Neural progenitor cell (in vitro differentiated cells): ENCODE measurements at places on chromosomes 16 and 17.

DNA sequence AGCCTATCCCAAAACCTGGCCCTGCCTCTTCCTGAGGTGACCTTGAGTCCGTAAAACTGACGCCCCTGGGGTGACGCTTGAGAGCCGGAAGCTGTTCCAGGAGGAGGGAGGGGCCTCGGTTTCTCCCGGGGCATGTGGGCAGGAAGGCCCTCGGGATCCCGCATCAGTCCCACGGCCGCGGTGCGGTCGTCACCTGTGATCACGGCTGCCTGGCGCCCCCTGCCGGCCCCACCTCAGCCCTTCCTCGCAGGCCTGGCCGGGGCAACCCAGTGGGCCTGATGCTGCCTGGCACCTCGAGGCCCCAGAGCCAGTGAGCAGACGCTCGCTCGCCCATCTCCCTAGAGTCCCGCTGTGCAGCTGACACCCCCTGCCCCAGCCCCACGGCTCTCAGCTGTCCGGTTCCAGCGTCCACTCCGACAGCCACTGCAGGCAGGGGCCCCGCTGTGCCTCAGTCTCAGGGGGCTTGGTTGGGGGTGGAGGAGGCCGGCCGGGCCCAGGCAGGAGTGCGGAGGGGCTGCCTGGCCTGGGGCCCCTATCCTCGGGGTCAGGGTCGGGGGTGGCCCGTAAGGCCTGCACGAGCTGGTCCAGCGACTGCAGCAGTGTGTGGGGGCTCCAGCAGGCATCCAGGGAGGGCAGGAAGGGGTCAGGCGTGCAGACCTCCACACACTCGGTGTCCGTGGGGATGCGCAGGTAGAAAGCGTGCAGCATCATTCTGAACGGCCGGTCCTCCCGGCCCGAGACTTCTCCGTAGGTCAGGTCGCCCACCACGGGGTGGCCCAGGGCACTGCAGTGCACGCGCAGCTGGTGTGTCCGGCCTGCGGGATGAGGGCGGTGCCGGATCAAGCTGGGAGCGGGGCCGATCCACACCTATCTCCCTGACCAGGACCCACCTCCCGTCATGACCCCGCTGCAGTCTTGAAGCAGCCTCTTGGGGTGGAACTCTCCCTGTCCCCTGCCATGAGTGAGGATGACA, 2.3 kb downstream of the RPUSD1 start:
- peak; percentile 89 for DNase-seq

GRCh38 chr16:12695454-12695853, 108.2 kb downstream of the CPPED1 start:
- DNase-seq: no peak

DNA sequence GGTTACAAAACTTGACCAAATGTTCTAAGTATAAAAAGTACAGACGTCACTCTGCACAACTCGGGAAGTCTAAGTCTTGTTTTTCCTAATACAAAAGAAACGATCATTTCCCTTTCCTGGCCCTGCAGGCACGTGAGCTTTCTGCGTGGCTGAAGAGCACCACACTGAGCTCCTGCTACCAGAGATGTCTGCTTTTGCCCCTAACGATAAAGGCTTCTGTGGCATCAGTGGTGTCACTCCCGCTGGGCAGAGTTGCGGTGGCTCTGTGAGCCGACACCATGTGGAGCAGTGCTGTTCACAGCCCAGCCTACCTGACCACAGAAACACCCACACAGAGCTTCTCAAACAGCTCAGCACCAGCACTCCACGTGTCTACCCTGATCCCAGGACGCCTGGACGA, 20.5 kb downstream of the EMC8 start:
- DNase-seq: no peak

GRCh38 chr16:29662000-29662728, 883 bp upstream of the SPN start:
- DNase-seq: no peak

GRCh38 chr16:87086575-87086974, 230.6 kb downstream of the C16orf95 start:
- DNase-seq: no peak

DNA sequence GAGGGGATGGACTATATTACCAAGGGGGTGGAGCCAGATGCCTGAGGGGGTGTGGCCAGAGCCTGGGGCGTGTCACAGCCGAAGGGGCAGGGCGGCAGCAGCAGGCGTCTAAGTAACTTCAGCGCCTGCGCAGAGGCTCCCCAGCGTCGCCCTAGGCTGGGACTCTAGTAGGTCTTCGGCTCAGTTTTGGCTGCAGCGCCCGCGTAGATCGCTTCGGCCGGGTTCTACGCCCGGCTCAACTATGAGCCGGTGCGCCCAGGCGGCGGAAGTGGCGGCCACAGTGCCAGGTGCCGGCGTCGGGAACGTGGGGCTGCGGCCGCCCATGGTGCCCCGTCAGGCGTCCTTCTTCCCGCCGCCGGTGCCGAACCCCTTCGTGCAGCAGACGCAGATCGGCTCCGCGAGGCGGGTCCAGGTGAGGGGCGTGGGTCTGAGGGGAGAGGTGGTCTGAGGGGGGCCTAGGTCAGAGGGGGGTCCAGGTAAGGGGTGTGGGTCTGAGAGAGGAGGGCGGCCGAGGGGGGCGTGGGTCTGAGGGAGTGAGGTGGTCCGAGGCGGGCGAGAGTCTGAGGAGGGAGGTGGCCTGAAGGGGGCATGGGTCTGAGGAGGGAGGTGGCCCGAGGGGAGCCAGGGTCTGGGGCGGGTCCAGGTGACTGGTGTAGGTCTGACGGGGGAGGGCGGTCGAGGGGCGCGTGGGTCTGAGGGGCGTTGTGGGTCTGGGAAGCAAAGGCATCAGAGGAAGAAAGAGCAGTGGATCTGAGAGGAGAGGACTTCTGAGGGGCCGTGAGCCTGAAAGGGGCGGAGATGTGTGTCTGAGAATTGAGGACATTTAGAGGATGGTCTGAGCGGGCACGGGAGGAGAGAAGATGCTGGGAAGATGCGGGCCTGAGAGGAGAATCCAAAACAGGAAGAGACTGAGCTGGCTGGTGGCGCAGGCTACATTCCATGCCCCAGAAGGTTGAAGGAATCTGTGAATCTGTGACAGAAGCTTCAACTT, at the start of gene LPCAT2:
Gene LPCAT2, plus strand, starts transcription at position 132 of the 991 bp plus-strand sequence. Its CDS starts 110 bp downstream, at position 242.
- peak; percentile 95 for DNase-seq

GRCh38 chr17:66522591-66523272, 220.3 kb downstream of the PRKCA start:
- DNase-seq: no peak

GRCh38 chr17:30840771-30841170, 9.0 kb downstream of the ATAD5 start:
- DNase-seq: no peak

- DNase-seq: peak; percentile 38
Measured at GRCh38 chr17:12737740-12738469, 51.4 kb upstream of the ARHGAP44 start.

GRCh38 chr17:76868176-76868668, at the start of gene MGAT5B:
Gene MGAT5B (plus strand): TSS chr17:76868404. CDS start chr17:76869030, 626 bp downstream.
- peak; percentile 98 for DNase-seq
